ENCODE measurements at places on chromosomes 13 and 19. TPM values are rescaled to one million over a fixed set of nuclear protein-coding genes. Genes with fewer than 3 reads are reported as not detected.

GRCh38 chr13:64347664-64348063 is 2882.5 kb downstream of the PCDH9 start:
- H3K27me3 ChIP-seq: no peaks in the 10 kb centered on the region
- DNase-seq: no peak
- H3K4me1 ChIP-seq: no peaks in the 10 kb centered on the region
- no peak overlapping the region for H3K27ac ChIP-seq
- no peak overlapping the region for H3K4me3 ChIP-seq

DNA sequence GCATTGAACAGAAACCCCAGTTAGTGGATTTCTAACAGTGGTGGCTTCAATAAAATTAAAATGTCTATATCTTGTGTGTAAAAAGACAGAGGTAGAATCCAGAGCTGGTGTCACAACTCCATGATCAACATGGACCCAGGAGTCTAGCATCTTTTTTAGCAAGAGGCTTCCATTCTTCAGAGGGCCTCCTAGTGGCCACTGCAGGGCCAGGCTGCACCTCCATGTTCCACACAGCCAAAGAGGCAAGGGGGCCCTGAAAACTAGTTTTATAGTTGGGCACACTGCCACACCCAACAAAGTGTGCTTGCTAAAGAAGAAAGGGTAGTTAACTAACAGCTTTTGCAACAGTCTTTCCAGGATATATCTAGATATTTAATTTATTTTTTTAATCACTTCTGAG is 12.9 kb downstream of the N4BP2L1 start:
- DNase-seq: no peak
- H3K27ac ChIP-seq: no peak overlapping the region
- no peak overlapping the region for H3K4me3 ChIP-seq

GRCh38 chr13:51785712-51786424 is 18.1 kb downstream of the DHRS12 start:
- H3K27me3 ChIP-seq: no peaks in the 10 kb centered on the region
- no peak overlapping the region for H3K4me3 ChIP-seq
- DNase-seq: no peak
- H3K27ac ChIP-seq: peak overlapping the region; percentile 37
- no peaks in the 10 kb centered on the region for H3K4me1 ChIP-seq

The CTXN1 gene
- 37.1 TPM for total RNA-seq

DNA sequence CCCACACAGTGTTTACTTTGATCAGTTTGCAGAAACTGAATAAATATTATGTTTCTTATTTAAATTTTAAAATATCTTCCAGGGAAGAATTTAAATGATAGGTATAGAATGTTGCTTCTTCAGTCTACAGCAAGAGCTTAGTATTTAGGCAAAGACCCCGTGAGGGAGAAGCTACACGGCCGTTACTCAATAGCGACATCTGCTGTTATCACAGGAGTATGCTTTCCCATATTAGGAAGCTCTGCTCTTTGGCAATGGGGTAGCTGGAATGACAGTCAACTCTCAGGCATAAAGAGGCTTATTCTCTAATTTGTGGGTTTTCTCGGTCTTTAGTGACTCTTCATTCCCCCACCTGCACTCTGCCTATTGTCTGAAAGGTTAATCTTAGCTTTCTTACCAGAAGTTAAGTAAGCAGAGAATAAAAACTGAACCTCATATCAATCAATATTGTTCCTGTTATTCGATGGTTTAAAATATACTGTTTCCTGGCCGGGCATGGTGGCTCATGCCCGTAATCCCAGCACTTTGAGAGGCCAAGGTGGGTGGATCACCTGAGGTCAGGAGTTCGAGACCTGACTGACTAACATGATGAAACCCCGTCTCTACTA is 13.2 kb upstream of the LHFPL6 start:
- no peak overlapping the region for H3K27ac ChIP-seq
- no peaks in the 10 kb centered on the region for H3K27me3 ChIP-seq
- peak; percentile 47 for DNase-seq
- no peaks in the 10 kb centered on the region for H3K36me3 ChIP-seq
- H3K4me1 ChIP-seq: no peaks in the 10 kb centered on the region
- no peak overlapping the region for H3K4me3 ChIP-seq

The OR7D2 gene
- total RNA-seq: not detected

DNA sequence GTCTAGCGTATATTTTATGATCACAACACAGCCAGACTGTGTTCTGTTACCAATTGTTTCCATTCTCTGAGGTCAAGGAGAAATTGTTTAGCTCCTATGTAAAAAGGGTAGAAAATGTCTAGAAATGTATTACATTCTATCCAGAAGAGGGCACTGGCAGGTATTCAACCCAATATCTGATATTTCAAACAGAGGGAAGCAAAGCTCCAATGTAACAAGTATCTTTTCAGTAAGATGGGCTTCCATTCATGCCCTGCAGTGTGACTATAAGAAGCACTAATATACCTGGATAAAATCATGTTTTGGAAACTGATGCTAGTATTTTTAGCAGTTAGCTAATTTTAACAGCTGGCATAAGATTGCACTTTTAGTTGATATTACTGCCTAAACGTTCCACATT is 312.7 kb downstream of the FGF14 start:
- H3K36me3 ChIP-seq: no peaks in the 10 kb centered on the region
- DNase-seq: no peak
- H3K4me1 ChIP-seq: no peaks in the 10 kb centered on the region
- H3K27ac ChIP-seq: no peak overlapping the region

- H3K4me3 ChIP-seq: no peak overlapping the region
- no peaks in the 10 kb centered on the region for H3K4me1 ChIP-seq
- DNase-seq: no peak
- no peak overlapping the region for H3K27ac ChIP-seq
- no peaks in the 10 kb centered on the region for H3K36me3 ChIP-seq
Measured at GRCh38 chr13:48858122-48858902, 117.4 kb upstream of the FNDC3A start.

The KLF16 gene
- total RNA-seq: 22.8 TPM

The DPF1 gene
- total RNA-seq: 1.8 TPM

- H3K36me3 ChIP-seq: no peaks in the 10 kb centered on the region
- H3K4me3 ChIP-seq: peak overlapping the region; percentile 79
- DNase-seq: peak; percentile 23
- no peaks in the 10 kb centered on the region for H3K4me1 ChIP-seq
Measured at GRCh38 chr19:3556978-3557460, 367 bp downstream of the MFSD12 start.

DNA sequence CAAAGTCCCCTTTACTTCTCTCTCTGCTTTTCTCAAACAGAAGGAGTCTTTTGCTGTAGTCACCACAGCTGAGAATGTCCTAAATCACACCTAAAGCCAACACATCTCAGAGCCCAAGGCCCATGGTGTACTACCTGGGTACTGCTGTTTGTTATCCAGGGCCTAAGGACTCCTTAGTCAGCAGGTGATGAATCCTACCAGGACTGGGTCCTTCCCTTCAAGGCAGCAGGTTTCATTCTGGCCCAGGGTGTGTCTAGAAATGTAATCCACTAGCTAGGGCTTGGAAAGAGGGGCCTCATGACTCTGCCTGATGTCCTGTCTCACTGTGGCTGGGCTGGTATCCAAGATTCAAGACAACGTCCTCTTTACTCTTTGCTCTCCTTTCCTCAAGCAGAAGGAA is 36.2 kb upstream of the ENOX1 start:
- DNase-seq: no peak
- no peak overlapping the region for H3K27ac ChIP-seq
- H3K27me3 ChIP-seq: no peaks in the 10 kb centered on the region
- H3K36me3 ChIP-seq: no peaks in the 10 kb centered on the region
- no peaks in the 10 kb centered on the region for H3K4me1 ChIP-seq
